Esophagus squamous epithelium (tissue), 5 donors: ENCODE measurements at places on chromosomes 3 and 15.

DNA sequence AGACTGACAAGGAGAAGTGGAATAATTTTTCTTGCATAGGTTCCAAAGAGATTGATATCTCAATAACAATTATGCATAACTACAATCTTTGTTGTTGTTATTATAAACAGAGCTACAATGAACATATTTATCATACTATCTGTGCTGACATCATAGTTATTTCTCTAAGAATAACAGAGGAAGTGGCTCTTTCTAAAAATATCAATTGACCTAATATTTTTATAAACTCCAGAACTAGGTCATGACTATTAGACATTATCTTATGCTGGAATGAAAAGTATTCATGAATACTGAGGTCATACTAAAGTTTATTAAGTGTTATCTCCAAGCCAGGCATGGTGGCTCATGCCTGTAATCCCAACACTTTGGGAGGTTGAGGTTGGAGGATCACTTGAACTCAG, 114.1 kb downstream of the DCLK3 start:
- no peak for DNase-seq

DNA sequence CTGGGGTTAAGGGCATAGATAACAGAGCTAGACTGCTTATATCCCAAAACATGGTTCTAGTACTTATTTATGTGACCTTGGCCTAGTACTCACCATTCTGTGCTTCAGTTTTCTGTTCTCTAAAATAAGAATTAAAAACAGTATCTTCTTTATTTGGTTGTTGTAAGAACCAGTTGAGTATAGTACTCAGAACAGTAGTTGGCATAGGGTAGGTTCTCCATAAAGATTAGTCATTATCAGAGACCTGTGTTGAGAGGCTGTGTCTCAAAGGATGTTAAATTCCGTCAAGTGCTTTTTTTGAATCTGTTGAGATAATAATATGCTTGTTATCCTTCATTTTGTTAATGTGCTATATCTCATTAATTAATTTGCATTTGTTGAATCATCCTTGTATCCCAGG, 47.4 kb upstream of the OSTN start:
- DNase-seq: no peak

DNA sequence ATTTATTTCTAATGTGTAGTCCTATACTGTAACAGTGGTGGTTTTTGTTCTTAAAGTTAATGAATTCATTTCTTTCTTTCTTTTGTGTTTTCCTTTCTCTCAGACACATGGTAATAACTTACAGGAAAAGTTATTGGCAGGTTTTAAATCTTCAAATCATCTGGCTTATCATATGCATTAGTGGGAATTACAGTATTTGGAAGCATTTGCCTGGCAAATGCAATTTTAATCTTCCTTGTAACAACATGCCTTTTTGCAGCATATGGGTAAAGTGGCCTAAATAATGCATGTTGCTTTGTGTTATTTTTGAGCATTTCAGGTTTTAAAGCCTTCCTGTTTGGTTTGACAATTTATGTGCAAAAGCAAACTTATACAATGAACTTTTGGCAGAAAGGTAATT, 66.8 kb downstream of the GALK2 start:
- DNase-seq: no peak

GRCh38 chr3:84967767-84968581, 9.2 kb downstream of the CADM2 start:
- DNase-seq: no peak

DNA sequence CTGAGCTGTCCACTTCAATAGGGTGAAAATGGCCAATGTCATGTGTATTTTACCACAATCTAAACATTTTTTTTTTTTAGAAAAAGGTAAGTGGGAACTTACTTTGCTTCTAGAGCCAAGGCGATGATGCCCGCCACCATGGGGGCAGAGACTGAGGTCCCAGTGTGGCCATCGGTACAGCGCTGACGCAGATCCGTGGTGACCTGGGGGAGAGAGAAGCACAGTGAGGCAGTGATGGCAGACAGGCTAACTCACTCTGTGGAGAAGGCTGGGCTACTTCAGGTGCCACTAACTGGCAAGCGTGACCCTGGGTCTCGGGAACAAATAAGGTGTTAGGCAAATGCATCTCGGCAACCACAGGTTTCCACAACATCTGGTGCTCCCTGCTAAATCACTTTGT, 94.3 kb upstream of the SNRPA1 start:
- no peak for DNase-seq

DNA sequence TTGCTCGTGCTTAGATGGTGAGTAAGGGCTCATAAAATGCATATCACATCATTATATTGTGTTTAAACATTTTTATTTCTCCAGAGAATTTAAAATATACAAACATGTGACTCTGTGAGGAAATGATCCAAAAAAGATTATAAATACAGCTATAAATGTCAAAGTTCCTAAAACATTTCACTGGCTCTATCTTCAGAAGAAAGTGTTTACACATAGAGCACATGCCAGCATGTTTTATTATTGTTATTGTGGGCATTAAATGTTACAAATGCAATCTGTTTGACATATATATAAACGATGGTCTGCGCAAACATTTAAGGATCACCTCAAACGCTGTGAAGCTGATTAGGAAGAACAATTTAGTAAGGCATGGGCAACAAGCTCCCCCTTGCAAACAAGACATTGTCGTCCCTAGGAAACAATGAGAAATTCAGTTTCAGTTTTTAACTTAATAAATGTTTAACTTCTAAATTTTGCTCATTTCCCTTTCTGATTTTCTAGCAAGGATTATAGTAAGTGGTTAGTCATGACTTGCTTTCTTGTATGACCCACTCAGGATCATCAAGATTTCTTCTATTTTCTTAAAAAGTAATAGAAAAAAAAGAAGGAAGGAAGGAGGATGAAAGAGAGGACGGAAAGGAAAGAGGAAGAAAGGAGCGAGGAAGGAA, 207.5 kb downstream of the SATB1 start:
- no peak for DNase-seq

GRCh38 chr3:58260733-58261132, 23.1 kb downstream of the ABHD6 start:
- no peak for DNase-seq

DNA sequence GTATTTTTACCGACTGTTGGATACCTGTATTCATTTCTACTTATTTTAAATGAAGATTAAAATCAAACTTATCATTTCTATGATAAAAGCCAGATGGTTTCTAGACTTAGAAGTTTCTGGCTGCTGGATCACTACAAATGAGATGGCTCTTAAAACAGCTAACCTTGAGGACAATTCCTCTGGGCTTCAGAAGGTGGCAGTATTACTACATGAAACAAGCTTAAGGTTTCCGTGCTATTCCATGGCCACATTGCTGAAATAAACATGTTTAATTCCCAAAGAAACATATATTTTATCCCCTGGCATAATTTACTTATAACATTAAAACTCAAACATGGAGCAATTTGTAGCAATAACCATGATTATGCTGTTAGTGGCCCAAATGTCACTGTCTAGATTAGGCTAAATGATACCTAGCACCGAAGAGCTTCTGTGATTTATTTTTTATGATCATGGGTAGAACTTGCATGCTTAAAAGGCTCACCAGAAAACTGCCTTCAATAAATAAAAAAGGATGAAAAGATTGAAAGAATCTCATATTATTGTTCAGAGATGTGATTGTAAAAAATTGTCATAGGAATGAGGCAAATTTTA, 204.0 kb upstream of the NANOGP8 start:
- DNase-seq: no peak

DNA sequence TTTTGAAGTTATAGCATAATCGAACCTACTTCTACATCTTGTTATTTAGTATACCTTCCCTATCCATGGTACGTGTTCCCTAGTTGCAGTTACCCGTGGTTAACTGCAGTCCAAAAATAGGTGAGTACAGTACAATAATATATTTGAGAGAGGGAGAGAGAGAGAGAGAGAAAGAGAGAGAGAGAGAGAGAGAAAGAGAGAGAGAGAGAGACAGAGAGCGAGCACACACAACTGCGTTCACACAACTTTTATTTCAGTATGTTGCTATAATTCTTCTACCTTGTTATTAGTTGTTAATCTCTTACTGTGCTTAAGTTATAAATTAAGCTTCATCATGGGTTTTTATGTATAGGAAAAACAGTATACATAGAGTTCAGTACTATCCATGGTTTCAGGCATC, 928.1 kb downstream of the TUSC7 start:
- no peak for DNase-seq

GRCh38 chr3:73497646-73498406, 126.9 kb downstream of the PDZRN3 start:
- no peak for DNase-seq

DNA sequence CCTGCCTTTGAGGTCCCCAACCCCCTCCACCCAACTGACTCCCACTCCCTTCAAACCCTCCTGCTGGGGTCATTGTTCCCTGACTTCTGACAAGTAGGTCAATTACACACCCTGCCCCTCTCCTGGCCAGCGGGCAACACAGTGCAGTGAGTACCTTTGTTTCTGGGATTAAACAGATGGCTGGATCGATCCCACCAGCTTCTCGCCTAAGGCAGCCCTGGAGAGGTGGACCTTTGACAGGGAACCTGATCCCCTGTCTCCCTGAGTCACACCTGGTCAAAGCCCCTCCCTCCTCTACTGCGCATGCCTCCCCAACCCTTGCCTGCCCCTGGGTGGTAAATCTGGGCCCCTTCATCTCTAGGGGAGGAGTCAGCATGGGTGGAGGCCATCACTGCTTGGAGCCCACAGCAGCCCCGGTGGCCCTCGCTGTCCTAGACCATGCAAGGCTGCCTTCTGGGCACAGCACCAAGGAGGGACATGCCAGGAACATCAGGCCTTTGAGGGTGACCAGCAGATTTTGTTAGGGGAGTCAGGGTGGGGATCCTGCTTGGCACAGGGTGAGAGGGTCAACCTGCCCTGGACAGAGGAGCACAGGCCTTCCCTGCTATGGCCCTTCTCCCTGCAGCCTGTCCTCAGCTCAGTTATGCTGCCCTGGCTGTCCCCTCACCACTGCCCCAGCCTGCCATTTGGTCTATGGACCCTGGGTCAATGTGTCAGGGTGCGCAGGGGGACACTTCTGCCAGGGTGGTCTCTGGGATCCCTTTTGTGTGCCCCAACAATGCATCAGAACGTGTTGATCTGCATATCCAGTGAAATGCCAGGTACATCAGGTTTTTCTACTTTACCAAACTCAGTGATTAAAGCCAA, 9.8 kb upstream of the PRR23E start:
- no peak for DNase-seq

DNA sequence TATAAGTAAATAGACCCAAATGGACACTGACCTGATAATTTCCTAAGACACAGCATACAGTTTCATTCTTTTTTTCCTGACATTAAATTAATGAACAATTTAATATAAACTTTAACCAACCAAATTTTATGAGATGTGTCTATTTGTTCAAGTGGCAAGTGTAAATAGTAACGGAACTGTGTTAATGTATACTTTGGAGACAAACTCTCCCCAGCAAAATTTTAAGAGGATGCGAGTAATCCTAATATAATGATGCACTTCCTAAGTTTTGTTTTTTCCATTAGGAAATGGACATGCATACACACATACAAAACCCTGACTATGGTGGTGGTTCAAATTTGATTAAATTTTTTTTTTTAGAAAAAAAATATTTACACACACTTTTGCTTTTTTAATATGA, 38.5 kb upstream of the MYH15 start:
- no peak for DNase-seq

- DNase-seq: no peak
Measured at GRCh38 chr3:90091549-90091948, 984.1 kb downstream of the EPHA3 start.
